ENCODE measurements at places on chromosomes 1 and 21.
A peak's percentile ranks its signal among the peaks of the same experiment; 100 is the strongest.

DNA sequence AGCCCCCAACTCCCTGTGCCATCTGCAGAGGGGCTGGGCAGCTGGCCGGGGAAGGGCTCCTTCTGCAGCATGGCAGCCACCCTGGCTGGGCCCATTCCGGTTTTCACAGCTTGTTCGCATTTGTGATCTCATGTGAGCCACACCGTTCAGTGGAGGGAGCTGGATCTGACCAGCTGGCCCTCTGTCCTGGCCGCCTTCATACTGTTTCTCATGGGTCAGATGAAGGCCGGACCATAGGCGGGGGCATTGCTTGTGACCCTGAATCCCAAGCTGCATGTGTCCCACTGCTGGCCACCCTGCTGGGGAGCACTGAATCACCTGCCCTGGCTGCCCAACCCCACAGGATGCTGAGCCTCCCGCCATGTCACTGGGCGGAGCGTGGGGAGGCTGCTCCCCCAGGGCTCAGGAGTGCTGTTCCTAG is 36.4 kb upstream of the PRSS38 start:
- H3K36me3 ChIP-seq, result peaks cover 6% of the 10 kb centered on the region
- H3K27me3 ChIP-seq, result no peaks in the 10 kb centered on the region
- DNase-seq, result no peak

- H3K27ac ChIP-seq, result no peak overlapping the region
- H3K4me1 ChIP-seq, result no peaks in the 10 kb centered on the region
- H3K4me3 ChIP-seq, result no peak overlapping the region
These were observed 77.0 kb downstream of the RWDD3 start for GRCh38 chr1:95311014-95311413.

DNA sequence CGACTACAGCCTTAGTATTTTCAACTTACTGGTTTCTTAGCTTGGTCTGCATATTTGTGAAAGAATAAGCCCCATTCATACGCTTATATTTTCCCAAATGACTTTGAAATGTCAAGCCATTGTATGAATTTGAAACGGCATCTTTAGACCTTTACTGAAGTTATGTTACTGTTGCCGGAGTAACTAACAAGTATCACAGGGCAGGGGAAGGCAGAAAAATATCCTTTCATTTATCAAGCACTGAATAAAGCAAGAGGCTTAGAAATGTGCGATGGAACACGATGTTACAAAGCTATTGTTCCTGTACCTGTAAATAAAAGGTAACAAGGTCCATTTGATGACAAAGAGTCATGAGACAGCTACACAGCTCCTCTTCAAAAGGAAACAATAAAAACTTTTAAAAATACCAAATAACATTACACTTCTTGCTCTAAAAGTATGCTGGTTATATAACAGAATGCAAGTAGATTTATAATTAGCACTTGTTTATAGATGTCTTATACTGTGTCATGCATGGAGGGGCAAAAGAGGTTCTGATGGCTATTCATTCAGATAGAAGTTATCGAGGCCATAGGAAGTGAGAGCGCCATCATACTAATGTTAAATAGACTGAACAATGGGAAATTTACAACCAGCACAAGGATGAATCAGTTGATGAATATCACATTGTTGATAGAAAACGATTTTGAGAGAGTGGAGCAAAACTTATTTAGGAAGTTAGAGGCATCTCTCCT is 322.6 kb downstream of the RGS7 start:
- H3K27ac ChIP-seq, result no peak overlapping the region
- H3K4me1 ChIP-seq, result no peaks in the 10 kb centered on the region
- no peaks in the 10 kb centered on the region for H3K27me3 ChIP-seq
- no peak for DNase-seq
- H3K4me3 ChIP-seq, result no peak overlapping the region

- no peak for DNase-seq
- peaks cover 5% of the 10 kb centered on the region for H3K4me1 ChIP-seq
- H3K4me3 ChIP-seq, result no peak overlapping the region
- H3K27me3 ChIP-seq, result no peaks in the 10 kb centered on the region
- H3K27ac ChIP-seq, result no peak overlapping the region
These were observed 9.3 kb upstream of the ST6GALNAC3 start for GRCh38 chr1:76065270-76065669.

- peaks cover 73% of the 10 kb centered on the region for H3K36me3 ChIP-seq
- no peak for DNase-seq
- H3K27me3 ChIP-seq, result no peaks in the 10 kb centered on the region
- H3K27ac ChIP-seq, result peak overlapping the region; percentile 32
These were observed 175.5 kb downstream of the CLIC6 start for GRCh38 chr21:34844013-34844923.

- no peaks in the 10 kb centered on the region for H3K27me3 ChIP-seq
- no peak overlapping the region for H3K27ac ChIP-seq
- H3K4me3 ChIP-seq, result no peak overlapping the region
- no peak for DNase-seq
- no peaks in the 10 kb centered on the region for H3K36me3 ChIP-seq
These were observed 77.7 kb upstream of the PLPPR5 start for GRCh38 chr1:99082366-99082765.

- no peaks in the 10 kb centered on the region for H3K36me3 ChIP-seq
- H3K27me3 ChIP-seq, result peaks cover 11% of the 10 kb centered on the region
- no peaks in the 10 kb centered on the region for H3K4me1 ChIP-seq
- no peak overlapping the region for H3K27ac ChIP-seq
- H3K4me3 ChIP-seq, result no peak overlapping the region
- DNase-seq, result no peak
These were observed 30.9 kb downstream of the PADI4 start for GRCh38 chr1:17338706-17339493.

- no peak overlapping the region for H3K27ac ChIP-seq
- no peaks in the 10 kb centered on the region for H3K4me1 ChIP-seq
- DNase-seq, result peak; percentile 96
- peaks cover 4% of the 10 kb centered on the region for H3K27me3 ChIP-seq
- H3K4me3 ChIP-seq, result peak overlapping the region; percentile 73
These were observed 285.3 kb downstream of the CAMTA1 start for GRCh38 chr1:7070389-7071029.

Data from osteoblast (primary cell).